ENCODE measurements at places on chromosomes 3 and 15. TPM values are rescaled to one million over a fixed set of nuclear protein-coding genes. Genes with fewer than 3 reads are reported as not detected.

The EPB42 gene
- total RNA-seq: not detected

The APOD gene
- 0.72 TPM for total RNA-seq

The PCLAF gene
- 155 TPM for total RNA-seq

The CTXN2 gene
- 0.04 TPM for total RNA-seq

The WDR76 gene
- total RNA-seq: 11.7 TPM

The CCR3 gene
- total RNA-seq: not detected

The TNFSF10 gene
- not detected for total RNA-seq

The UROC1 gene
- not detected for total RNA-seq

The PPM1L gene
- total RNA-seq: 0.84 TPM

The ARHGAP31 gene
- 0.96 TPM for total RNA-seq

The PCOLCE2 gene
- total RNA-seq: 38.2 TPM

The GREM1 gene
- total RNA-seq: 6.6 TPM
